ENCODE measurements at places on chromosomes 3 and 15. TPM values are rescaled to one million over a fixed set of nuclear protein-coding genes. Genes with fewer than 3 reads are reported as not detected.
A peak's percentile ranks its signal among the peaks of the same experiment; 100 is the strongest.

DNA sequence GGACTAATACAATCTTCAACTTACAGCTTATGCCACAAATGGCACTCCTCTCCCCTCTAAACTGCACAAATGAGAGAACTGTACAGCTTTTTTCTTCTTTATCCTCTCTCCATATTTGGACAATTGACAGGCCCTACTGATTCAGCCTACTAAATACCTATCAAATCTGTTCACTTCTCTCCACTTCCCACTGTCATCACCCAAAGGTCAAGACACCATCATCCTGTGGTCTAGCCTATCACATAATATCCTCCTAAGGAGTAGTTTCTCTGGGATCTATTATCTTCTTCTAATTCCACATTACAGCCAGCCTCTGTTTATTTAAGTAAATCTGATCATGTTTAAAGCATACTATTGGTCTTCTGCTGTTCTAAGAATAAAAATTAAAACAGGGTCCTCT, 33.0 kb upstream of the SLC12A8 start:
- no peak for DNase-seq

DNA sequence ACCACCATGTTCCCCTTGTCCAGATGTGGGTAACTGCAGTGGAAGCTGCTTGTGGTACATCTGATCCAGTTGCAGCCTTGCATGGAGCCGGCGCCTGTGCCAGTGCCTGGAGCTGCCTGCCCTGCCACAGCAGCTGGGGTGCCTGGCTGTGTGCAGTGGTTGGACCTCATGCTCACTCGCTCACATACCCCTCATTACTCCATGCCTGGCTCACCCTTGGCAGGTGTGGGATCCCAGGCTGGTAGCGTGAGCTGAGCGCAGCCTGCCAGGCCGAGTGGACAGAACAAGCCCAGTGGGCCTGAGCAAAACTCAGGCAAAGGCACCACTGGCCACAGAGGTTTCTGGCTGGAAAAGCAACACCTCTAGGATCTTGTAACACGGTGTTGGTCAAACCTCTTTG, 35.7 kb downstream of the ROPN1B start:
- no peak for DNase-seq

DNA sequence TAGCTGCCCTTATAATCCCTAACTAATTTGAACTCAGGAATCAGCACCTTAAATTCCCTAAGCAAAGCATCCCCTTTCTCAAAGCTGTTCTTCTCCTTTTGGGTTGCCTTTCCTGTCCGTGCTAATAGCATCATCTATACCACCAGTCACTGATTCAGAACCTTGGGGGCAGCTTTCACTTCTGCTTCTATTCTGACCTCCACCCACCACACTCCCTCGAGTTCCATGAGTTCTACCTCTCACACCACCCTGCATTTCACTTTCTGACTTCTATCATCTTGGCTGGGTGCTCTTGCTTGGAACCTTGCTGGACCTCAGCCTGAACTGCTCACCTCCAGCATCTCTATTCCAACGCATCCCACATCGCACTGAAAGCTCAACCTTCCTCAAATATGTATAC, 55.4 kb upstream of the KCNMB2 start:
- no peak for DNase-seq

- no peak for DNase-seq
Measured at GRCh38 chr15:88987934-88988671, 74.9 kb upstream of the MFGE8 start.

DNA sequence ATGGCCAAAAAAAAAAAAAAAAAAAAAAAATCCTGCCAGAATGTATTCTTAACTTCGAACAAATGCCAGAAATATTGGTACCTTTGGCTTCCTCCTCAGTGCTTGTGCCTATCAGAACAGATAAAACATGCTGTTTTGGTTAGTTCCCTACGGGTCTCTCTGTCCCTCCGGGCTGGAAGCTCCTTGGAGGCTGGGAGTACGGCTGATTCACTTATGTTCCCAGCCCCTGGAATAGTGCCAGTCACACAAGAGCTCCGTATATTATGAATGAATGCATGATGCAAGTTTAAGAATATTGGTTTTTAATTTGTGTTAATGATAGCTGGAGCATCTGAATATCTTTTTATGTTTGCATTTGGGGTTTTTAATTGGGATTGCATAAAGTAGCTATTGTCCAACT, 44.0 kb downstream of the NR2F2 start:
- no peak for DNase-seq

GRCh38 chr3:128788268-128788869, 62.4 kb downstream of the RAB7A start:
- DNase-seq = peak; percentile 46

DNA sequence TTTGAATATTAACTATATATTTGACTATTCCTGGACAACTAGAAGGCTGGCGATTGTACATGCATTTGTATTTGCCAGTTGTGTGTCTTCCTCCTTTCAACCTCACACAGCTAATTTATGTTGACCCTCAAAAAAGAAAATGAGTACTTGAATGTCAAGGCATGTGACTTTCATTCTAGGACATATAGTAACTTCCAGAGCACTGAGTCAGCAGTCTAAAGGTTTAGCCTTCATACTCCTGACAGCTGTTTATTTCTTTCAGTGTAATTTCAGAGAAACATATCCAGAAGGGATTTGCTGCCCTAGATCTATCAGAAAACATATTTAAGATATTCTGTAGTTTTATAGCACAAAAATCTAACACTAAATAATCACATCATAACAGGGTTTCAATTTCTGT, 74.6 kb upstream of the GOLGA8J start:
- DNase-seq = no peak

- no peak for DNase-seq
Measured at GRCh38 chr3:40201770-40202169, 107.7 kb upstream of the EIF1B start.

- no peak for DNase-seq
Measured at GRCh38 chr15:52783191-52783829, 6.8 kb downstream of the ONECUT1 start.

GRCh38 chr3:19363071-19363470, 214.8 kb downstream of the KCNH8 start:
- no peak for DNase-seq

GRCh38 chr3:45109771-45110508, 36.2 kb downstream of the CDCP1 start:
- peak; percentile 48 for DNase-seq

GRCh38 chr15:41568350-41569017, 9.5 kb downstream of the TYRO3 start:
- DNase-seq = no peak

- DNase-seq = no peak
Measured at GRCh38 chr15:93527374-93528050, 438.5 kb upstream of the RGMA start.

GRCh38 chr15:70589221-70589620, 174.1 kb downstream of the UACA start:
- DNase-seq = no peak

DNA sequence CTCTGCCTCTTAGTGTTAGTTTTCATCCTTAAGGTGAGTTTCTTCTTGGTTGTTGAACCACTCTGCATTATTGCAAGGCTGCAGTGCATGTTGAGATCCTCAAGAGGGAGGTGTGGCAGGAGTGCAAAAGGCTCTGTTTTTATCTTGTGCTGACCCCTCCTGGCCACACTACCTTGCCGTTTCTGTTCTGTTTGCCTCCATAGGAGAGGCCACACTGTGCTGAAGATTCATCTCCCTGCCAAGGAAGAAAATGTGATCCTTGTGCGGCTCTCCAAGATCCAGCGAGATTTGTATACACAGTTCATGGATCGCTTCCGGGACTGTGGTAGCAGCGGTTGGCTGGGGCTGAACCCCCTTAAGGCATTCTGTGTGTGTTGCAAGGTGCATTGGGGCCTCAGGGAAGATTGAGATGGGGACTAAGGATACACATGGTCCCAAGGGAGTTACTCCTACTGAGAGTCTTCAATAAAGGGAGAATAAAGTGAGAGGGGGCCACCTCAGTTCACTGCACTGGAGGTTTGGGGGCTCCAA, 33.0 kb upstream of the TEX264 start:
- DNase-seq = peak; percentile 66

GRCh38 chr3:49666592-49666991, 7.6 kb upstream of the APEH start:
- no peak for DNase-seq

- DNase-seq = no peak
Measured at GRCh38 chr15:68700455-68701123, 120.1 kb downstream of the ANP32A start.

DNA sequence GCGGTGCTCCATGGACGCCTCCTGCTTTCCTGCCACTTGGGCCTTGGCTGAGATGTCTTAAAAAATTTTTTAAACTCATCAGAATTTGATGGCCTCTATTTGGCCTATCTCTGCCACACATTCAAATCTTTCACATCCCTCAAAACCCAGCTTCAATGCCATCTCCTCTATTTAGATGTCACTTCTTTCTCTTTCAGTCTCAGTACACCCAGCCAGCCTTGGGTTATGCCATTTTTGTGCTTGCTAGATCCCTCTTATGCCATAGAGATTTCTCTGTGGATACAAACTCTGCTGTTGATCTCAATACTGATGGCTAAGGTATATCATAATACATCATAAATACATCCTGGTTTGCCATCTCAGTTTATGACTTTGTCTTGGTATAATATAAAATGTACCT, 222.3 kb upstream of the TPRG1 start:
- no peak for DNase-seq

DNA sequence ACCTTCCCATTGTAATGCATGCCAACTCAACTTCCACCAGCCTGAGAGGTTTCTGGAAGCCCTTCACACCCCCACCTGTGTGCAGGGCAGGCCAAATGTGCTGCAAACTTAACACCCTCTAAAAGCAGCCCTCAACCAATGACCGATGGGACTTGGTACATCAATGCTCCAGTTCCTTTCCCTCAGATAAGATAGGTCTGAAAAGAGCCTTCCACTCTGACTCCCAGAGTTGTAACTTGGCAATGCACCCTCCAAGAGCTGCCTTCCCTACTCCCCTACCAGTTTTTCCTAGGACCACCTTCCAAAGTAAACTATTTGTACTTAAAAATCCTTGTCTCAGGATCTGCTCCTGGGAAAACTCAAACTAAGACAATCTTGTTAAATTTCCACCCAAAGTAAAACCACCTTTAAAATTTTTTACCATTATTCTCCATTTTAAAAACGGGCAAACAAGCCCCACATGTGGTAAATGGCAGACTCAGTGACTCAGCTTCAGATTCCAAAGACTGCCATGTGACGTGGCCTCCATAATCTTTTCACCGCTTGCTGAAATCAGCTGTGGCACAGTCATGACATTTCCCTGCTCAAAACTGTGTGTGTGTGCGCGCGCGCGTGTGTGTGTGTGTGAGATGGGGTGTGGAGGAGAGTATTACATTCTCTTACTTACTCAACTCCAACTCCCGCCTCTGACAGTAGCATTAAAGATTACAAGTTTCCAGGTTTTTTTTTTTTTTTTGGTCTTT, 17.2 kb downstream of the RASGRP1 start:
- DNase-seq = peak; percentile 65

DNA sequence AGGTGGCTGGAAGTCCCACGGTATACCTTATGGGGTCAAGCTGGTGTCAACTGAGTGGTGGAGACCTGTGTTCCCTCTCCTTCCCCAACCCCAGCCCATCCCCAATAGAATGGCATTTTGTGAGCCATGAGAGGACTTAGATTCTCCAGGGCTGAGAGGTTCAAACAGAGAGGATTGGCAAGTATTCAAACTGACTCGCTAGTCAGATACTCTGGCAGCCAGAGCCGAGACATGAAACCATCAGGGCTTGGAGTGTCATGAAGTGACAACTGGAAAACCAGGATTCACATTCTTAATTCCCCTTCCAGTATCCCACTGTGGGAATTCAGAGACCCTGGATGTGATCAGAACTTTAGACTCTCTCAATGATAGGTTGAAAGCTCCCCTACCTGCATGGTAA, 159.4 kb upstream of the SNTN start:
- DNase-seq = no peak

DNA sequence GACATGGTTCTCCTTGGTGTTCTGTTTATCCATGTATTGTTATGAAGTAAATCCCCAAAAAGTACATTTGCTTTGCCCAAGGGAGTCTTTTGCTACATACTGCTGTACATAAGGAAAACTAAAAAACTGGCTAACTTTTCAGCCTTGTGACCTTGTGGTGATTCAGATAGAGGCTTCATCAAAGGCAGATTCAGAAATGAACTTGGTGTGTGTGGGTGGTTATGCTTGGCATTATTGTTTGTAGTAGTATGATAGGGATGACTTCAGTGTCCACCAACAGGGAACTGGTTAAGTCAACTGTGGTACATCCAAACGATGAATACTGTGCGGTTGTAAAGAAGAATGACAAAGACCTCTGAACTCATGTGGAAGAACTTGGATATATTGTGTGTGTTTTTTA, 75.6 kb upstream of the CHRNB4 start:
- no peak for DNase-seq

DNA sequence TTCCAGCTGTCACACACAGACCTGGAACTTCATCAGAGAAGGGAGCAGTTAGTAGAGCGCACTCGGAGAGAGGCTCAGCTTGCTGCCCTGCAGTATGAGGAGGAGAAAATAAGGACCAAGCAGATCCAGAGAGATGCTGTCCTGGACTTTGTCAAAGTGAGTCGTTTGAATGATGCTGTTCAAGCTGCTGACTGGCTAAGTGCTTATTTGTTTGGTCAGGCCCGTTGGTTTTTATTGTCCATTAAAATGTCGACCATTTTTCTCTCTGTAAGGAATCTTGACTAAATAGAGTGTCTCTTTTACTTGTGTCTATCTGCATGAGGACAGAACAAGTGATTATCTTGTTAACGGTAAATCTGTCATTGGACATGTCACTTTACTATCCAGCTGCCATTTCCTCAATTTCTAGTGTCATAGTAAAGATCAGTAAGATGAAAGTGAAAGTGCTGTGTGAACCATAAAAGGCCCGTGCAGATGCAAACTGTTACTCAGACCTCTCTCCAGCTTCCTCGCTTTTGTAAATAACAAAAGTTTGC, 56.9 kb downstream of the LRCH3 start:
- peak; percentile 24 for DNase-seq

- no peak for DNase-seq
Measured at GRCh38 chr3:46977811-46978195, 1.3 kb upstream of the CCDC12 start.

- no peak for DNase-seq
Measured at GRCh38 chr3:57140894-57141293, 24.3 kb downstream of the IL17RD start.

GRCh38 chr3:182108371-182108770, 396.6 kb downstream of the SOX2 start:
- DNase-seq = no peak

GRCh38 chr15:83595191-83595590, 58.7 kb upstream of the ADAMTSL3 start:
- no peak for DNase-seq

The ZDHHC19 gene
- total RNA-seq = not detected

The PRRT3 gene
- total RNA-seq = 5.7 TPM

The SPINK8 gene
- total RNA-seq = not detected

The ABHD10 gene
- total RNA-seq = 59.4 TPM

The DUOX2 gene
- 0.05 TPM for total RNA-seq

The REC114 gene
- not detected for total RNA-seq

The TM4SF18 gene
- not detected for total RNA-seq

The LMAN1L gene
- not detected for total RNA-seq

The WNT7A gene
- total RNA-seq = not detected
